EL (cell line): ENCODE measurements at places on chromosomes 16 and 17.

DNA sequence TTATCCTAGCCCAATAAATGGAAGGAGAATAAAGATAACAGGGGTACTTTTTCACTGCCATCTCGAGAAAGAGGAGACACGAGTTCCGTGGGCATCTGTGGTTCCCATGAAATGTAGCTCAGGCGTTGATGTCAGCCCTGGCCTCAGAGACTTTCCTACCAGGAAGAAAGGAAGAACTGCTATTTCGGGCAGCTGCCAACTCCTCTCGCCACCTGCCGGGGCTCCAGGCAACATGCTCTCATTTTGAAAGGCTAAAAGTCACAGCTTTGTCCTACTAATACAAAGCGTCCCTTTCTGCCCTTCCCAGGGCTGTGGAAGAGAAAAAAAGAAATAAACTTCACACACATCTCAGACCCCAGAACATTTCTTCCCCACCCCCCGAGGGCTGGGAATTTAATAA is 65.8 kb downstream of the DHRS7C start:
- DNase-seq: no peak

- DNase-seq: no peak
These were observed 76.3 kb downstream of the USP32 start for GRCh38 chr17:60315650-60316049.

DNA sequence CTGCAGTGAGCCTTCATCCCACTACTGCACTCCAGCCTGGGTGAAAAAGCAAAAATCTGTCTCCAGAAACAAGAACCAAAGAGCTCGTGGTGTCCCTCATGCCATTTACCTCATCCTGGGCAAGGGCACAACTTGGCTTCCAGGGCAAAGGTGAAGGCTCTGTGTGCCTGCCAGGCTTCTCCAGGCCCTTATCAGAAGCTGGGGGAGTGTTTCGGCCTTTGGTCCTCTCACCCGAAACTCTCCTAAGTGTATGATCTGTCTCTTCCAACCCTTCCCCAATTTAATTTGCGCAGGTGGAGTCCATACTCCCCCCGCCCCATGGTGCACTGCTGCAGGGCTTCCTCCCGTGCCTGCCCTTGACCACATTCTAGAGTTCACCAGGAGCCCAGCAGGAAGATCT is 1.1 kb downstream of the CES2 start:
- DNase-seq: no peak

DNA sequence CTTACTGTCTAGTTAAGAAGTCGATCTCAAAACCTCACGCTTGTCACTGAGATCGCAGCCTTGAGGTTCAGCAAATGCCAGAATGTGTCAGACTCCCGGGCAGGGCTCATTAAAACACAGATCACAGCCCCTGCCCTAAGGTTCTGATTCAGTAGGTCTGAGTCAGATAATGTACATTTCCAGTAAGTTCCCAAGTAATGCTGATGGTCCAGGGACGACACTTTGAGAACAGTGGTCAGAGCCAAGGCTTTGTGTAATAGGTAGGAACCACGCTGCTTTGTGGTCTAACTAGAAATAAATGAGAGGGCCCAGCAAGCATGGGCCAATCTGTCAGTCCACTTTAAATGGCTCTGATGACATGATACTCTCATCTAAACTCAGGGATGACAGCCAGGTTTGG is 228.6 kb downstream of the ZFHX3 start:
- peak; percentile 86 for DNase-seq

DNA sequence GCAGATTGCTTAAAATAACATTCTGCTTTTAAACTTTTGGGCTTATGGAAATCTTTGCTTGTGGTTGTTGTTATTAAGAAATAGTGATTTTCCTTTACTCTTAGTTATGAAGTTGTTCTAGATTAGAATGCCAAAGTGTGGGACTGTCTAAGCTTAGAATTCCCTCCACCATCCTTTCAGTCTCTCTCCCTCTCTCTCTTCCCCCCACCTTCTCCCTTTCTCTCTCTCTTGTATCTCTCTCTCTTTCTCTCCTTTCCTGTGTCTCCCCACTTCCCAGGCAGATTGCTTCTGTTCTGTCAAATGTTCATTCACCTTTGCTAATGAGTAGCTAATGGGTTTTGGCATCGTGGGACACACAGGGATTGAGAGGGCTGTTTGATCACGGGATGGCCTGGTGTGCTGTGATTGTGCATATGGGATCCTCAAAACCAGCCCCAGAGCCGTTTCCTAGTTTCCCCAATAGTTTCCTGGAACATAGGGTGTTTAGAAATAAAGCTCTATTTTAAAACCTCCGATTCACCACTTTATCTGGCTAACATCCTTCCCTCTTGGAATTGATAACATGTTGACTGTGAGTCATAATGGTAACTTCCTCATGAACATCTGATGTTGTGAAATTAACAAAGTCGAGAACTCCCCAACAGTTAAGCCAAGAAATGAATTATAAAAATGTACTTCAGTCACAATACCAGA is 502.6 kb downstream of the TMEM114 start:
- no peak for DNase-seq

GRCh38 chr17:64130559-64131001 is 636 bp upstream of the ERN1 start:
- peak; percentile 90 for DNase-seq
